ENCODE measurements at places on chromosomes 7 and 10. TPM values are rescaled to one million over a fixed set of nuclear protein-coding genes. Genes with fewer than 3 reads are reported as not detected.
A peak's percentile ranks its signal among the peaks of the same experiment; 100 is the strongest.

GRCh38 chr7:151801291-151801690 is 75.6 kb downstream of the PRKAG2 start:
- H3K36me3 ChIP-seq: no peaks in the 10 kb centered on the region
- no peak overlapping the region for H3K27ac ChIP-seq
- H3K27me3 ChIP-seq: no peaks in the 10 kb centered on the region
- no peak overlapping the region for H3K4me3 ChIP-seq

DNA sequence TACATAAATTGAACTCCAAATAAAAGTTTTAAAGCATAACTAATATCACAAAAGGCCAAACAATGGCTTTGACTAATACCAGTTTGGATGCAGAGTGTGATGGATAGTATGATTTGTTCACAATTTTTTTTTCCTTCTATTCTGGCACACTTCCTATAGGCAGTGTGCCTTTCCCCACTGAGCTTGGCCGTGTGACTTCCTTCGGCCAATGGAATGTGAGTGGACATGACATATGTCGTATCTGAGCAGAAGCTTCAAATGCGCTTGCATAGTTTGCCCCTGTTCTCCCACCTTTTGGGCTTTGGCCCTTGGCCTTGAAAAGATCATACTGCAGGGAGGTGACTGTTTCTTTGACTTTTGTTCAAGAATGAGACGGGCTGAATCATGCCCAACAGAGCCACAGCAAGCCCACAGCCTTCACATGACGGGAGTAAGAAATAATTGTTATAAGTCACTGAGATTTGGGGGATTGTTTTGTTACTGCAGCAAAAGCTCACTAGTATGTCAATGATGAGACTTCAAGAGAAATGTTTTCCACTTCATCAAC is 279.9 kb upstream of the NEBL start:
- no peaks in the 10 kb centered on the region for H3K36me3 ChIP-seq
- H3K4me3 ChIP-seq: no peak overlapping the region
- H3K27me3 ChIP-seq: peaks cover 9% of the 10 kb centered on the region
- H3K27ac ChIP-seq: no peak overlapping the region
- no peak for DNase-seq
- H3K4me1 ChIP-seq: no peaks in the 10 kb centered on the region

- no peak overlapping the region for H3K27ac ChIP-seq
- H3K36me3 ChIP-seq: no peaks in the 10 kb centered on the region
- H3K4me1 ChIP-seq: no peaks in the 10 kb centered on the region
- no peak overlapping the region for H3K4me3 ChIP-seq
- H3K27me3 ChIP-seq: no peaks in the 10 kb centered on the region
- no peak for DNase-seq
These were observed 269.2 kb upstream of the SEMA3E start for GRCh38 chr7:83918142-83918541.

DNA sequence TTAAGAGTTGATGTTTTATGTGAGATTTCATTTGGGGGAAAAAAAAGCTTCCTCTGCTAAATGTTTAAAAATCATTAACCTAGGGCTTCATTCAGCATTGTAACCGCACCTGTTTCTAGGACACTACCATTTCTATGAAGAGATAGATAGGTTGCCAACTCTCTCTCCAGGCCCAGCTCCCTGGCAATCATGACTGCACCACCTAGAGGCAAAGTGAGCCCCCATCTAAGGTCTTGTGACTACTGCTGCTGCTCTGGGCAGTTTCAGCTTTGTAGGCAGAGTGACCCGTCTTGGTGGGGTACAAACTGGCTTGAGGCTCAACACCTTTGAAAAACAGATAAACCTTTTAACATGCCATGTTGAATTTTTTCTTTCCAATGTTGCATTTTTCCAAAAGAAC is 27.3 kb upstream of the MRC1 start:
- no peaks in the 10 kb centered on the region for H3K27me3 ChIP-seq
- no peaks in the 10 kb centered on the region for H3K36me3 ChIP-seq
- H3K4me3 ChIP-seq: no peak overlapping the region
- peaks cover 7% of the 10 kb centered on the region for H3K4me1 ChIP-seq
- DNase-seq: no peak
- no peak overlapping the region for H3K27ac ChIP-seq

DNA sequence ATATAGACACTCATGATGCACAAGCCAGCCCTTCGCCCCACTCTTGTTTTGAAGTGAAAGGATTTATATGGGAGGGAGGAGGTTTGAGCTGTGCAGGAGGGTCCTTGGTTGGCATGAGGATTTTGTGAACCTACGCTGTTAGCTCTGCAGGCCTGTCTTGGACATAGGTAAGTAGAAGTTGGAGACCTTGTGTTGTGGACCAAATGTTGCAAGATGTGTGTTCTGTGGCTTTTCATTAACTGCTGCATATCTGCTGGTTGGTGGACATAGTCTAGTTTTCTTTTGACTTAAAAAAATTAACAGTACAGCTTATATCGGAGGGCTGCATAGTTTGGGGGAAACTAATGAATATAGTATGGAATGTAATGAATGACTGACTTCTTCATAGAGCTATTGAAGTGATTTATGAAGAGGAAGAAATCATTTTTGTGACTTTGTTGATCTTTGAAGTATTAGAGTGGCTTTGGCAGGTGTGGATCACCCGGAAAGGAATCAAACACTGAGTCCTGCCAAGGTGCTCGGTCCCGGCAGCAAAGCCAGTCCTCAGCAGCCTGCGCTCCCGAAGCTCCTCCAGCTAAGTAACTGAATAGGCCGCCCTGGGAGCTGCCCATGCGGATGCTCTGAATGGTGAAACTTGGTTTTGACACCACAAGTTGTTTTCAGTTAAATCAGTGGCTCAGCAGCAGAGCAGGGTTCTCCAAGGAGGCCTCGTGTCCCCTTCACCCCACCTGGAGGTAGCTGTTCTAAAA is 3.2 kb downstream of the MGMT start:
- no peaks in the 10 kb centered on the region for H3K27me3 ChIP-seq
- no peak for DNase-seq
- no peak overlapping the region for H3K27ac ChIP-seq
- H3K36me3 ChIP-seq: no peaks in the 10 kb centered on the region
- no peak overlapping the region for H3K4me3 ChIP-seq

DNA sequence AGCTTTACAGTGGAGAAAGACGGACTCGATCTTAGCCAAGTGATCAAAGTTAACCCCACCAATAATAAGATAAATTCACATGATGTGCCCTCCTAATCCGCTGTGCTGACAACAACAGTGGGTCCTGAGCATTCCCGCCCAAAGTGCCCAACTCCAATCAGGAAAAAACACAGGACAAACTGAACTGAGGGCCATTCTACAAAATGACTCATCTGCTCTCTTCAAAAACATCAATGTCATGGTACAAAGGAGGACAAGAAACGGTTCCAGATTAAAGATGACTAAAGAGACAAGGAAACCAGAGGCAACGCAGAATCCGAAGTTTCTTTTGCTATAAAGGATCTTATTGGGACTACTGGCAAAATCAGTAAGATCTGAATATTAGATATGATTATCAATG is 79.4 kb downstream of the CTBP2 start:
- H3K36me3 ChIP-seq: peaks cover 8% of the 10 kb centered on the region
- no peaks in the 10 kb centered on the region for H3K27me3 ChIP-seq
- DNase-seq: no peak
- H3K27ac ChIP-seq: no peak overlapping the region
- no peak overlapping the region for H3K4me3 ChIP-seq
- H3K4me1 ChIP-seq: peaks cover 15% of the 10 kb centered on the region

DNA sequence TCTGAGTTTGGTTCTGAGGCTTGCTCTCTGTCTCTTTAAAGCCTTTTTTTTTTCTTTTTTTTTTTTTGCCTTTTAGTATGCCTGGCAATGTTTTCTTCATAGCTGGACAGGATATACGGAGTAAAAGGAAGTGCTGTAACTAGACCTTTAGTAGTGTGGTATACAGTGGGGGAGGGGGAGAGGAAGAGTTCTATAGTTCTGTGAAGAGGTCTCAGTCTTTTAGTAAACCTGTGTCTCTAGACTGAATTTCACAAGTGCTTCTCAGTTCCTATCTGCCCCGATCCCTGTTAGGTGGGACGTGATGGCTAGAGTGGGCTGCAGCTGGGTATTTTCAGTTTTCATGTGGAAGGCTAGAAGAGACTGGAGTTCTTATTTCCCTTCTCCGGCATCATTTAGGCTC is 3.1 kb upstream of the ABCC2 start:
- H3K27ac ChIP-seq: peak overlapping the region; percentile 20
- no peaks in the 10 kb centered on the region for H3K36me3 ChIP-seq
- no peak overlapping the region for H3K4me3 ChIP-seq
- no peak for DNase-seq

DNA sequence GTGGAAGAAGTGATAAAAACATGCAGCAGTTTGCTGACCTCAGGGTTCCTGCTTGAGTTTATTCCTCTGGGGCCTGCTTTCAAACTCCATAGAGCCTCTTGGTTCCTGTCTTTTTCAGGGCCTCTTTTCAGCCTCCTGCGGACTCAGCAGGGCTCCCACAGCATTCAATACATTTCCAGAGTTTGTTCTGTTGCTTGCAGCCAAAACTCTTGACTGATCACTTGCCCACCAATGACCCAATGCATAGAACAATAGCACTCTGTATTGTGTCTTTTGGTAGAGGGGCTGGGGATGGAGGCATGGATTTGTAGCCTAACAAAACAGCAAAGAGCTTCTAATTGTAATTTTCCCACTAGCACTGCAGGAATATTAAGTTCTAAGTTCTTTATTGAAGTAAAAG is 50.8 kb upstream of the CREB5 start:
- no peaks in the 10 kb centered on the region for H3K4me1 ChIP-seq
- no peaks in the 10 kb centered on the region for H3K36me3 ChIP-seq
- no peaks in the 10 kb centered on the region for H3K27me3 ChIP-seq
- DNase-seq: no peak
- H3K27ac ChIP-seq: no peak overlapping the region
- H3K4me3 ChIP-seq: no peak overlapping the region

GRCh38 chr10:35640951-35641675 is 983 bp downstream of the FZD8 start:
- peaks cover 7% of the 10 kb centered on the region for H3K27me3 ChIP-seq
- H3K4me1 ChIP-seq: peaks cover 19% of the 10 kb centered on the region
- no peaks in the 10 kb centered on the region for H3K36me3 ChIP-seq
- peak; percentile 85 for DNase-seq
- H3K27ac ChIP-seq: peak overlapping the region; percentile 87

DNA sequence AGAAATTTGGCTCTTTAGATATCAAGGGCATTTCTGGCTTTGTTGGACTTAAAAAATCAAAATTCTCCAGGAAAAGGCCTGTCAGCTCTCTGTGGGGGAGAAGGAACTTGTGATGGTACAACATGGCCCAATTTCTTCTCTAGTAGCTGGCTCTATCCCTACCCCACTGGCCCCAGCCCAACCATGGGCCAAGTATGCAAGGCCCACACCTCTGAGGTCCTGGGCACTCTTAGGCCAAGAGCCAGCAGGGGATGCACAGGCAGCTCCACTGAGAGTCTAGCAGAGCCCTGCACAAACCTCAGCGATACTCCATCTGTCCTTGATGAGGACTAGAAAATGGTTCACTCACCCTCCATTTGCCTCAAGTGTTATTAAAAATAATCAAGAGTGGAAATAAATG is 261.2 kb downstream of the C7orf25 start:
- H3K27ac ChIP-seq: no peak overlapping the region
- H3K27me3 ChIP-seq: no peaks in the 10 kb centered on the region
- DNase-seq: peak; percentile 45

GRCh38 chr7:86050918-86051317 is 592.8 kb upstream of the GRM3 start:
- H3K36me3 ChIP-seq: no peaks in the 10 kb centered on the region
- H3K4me1 ChIP-seq: no peaks in the 10 kb centered on the region
- no peak overlapping the region for H3K4me3 ChIP-seq
- no peaks in the 10 kb centered on the region for H3K27me3 ChIP-seq
- DNase-seq: no peak
- no peak overlapping the region for H3K27ac ChIP-seq

DNA sequence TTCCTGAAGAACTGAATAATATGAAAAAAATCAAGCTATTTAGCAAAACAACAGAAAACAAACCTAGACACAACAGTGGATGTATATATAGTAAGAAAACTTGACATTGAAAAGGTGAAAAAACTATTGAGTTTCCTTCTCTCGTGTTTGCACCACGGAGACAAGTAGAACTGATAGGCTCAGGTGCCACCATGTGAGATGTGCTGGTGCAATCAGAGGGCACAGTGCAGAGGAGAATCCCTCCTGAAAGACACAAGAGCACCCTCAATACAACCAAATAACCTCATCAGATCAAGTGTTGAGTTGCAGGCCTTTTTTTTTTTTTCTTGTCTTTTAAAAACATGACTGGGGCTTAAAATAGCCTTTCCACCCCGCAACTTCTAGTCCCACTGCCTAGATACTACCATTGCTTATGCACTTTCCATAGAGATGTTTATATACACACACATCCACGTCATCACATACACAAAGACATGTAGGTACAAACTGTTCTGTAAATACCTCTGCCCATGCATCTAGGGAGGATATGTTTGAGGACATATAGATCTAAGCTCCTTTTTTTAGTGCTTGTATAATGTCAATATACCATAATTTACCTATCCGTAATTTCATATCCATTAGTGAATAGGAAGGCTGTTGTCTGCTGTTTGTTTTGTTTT is 54.1 kb downstream of the UBE2H start:
- H3K36me3 ChIP-seq: peaks cover 17% of the 10 kb centered on the region
- no peak overlapping the region for H3K27ac ChIP-seq
- H3K4me3 ChIP-seq: no peak overlapping the region

FOXI2 gene
- not detected for total RNA-seq

ADCYAP1R1 gene
- total RNA-seq: 1.8 TPM

MYH16 gene
- not detected for total RNA-seq

ATP6V0A4 gene
- 2.4 TPM for total RNA-seq

CYP2C18 gene
- total RNA-seq: 1.1 TPM

RADIL gene
- 7.3 TPM for total RNA-seq
